Activated T-cell treated with anti-CD3 and anti-CD28 coated beads, Interleukin-2, amount 50 U/mL, for 1 hour (primary cell): ENCODE measurements at places on chromosomes 7 and 10.

DNA sequence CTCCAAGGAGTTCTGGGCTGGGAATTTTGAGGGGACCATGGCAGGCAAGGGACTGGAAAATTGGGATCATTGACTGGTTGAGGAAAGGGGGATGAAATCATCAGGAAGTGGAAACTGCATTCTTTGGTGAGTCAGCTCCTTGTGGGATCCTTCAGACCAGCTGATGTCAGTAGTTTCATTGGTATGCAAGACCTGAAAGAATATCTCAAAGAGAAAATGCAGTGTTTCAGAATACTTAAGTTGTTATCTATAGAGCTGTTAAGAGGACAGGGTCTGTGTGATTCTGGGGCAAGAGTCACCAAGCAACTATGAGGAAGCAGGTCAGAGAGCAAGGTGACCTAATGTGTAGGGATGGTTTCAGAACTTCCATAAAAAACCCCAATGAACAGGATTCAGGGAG, 595.9 kb upstream of the AUTS2 start:
- DNase-seq, result no peak

- no peak for DNase-seq
Measured at GRCh38 chr10:88800152-88801125, 2.1 kb upstream of the LIPM start.

GRCh38 chr7:69906283-69906995, 308.2 kb downstream of the AUTS2 start:
- DNase-seq, result no peak

- DNase-seq, result no peak
Measured at GRCh38 chr7:150335108-150335773, 6.2 kb downstream of the RARRES2 start.

DNA sequence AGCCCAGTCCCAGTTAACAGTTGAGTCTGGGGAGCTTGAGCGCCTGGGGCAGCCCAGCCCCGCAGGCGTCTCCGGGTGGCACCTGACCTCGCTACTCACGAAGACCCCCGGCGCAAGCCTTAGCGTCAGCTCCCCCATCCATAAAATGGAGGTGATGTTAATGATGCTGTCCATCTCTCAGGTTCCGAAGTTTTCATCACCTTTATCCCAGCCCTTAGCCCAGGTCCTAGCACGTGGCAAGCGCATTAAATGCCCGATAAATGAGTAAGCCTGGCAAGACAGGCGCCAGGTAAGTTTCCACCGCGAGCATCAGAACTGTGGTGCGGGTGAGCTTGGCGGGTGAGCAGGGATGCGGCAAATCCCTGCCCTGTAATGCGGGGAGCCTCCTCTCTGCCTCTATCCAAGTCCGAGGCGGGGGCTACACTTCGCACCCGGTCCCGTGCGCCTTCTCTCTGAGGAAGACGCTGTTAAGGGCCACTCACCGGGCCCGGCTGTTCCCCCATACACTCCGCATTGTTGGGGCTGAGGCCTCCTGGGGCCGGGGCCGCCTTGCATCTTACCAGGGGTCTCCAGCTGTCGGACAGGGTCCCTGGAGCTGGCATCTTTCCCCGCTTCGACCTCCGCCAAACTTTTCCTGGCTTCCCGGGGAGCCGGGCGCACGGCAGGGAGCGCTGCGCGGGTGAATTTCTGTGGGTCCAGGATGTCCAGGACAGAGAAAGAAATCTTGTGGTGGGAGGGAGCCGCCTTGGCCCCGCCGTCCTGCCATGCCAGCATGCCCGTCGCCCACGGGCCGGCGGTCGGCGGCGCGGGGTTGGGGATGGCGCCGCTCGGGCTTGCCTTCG, 444 bp downstream of the NKX1-2 start:
- no peak for DNase-seq

DNA sequence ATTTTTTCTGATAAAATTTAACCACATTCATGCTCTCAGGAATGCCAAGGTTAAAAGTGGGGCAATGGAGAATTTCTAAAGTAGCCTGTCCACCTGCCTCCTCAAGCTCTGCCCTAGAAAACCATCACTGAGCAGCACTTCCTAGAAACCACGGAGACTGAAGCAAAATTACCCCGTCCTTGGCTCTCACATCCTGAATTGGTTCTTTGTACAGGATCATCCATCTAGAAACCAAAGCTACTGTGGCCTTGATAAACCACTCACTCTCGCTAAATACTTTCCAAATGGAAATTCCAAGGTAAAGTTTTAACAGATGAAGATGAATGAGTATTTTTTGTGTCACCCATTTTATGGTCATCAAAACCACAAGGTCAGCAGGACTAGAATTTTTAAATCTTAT, 96.6 kb downstream of the AVL9 start:
- DNase-seq, result no peak
